Bronchial epithelial cell (primary cell): ENCODE measurements at places on chromosomes 1 and 21.

DNA sequence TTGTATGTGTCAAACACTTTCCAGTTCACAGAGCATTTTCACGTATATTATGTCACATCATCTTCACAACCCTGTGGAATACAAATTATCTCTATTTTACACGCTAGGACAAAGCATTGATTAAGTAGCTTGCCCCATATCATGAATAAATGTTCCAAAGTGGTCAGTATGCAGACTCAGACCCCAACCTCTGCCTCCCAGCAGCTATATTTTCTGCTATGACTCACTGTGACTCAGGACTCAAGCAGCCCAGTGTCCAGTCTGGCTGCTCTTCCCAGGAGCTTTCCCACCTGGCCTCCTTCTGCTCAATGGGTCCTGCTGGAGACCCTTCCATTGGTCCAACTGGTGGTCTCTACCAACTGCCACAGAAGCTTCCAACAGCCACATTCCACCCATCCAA, 56.0 kb upstream of the RAP1A start:
- peak; percentile 72 for DNase-seq

GRCh38 chr1:38334930-38335592, 288.5 kb upstream of the POU3F1 start:
- no peak for DNase-seq

DNA sequence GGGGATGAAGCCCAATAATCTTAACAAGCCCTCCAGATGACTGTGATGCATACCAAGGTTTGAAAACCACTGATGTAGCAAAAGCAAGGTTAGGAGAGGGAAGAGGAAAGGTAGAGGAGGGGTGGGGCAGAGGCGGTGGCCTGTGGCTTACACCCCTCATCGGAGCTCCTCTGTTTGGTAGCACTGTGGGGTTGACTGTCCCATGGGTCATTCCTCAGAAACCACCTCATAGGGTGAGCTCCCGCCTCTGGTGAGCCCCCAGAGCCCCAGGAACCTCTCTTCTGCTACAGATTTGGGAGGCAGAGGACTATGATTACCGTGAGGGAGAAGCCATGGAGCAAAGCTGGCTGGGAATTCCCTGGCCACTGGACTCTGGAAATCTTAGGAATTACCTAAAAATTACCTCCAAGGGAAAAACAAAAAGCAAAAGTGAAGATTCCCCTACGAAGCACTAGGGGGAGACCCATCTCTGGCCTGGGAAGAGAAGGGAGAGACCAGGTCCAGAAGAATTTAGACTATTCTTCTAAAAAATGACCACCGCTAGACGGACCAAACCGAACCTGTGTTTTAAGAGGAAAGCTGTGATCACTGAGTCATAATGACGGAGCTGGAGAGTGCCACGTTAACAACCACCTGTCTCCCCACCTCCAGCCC, 1.5 kb upstream of the RASSF5 start:
- DNase-seq: no peak

- DNase-seq: no peak
Observed at GRCh38 chr1:76921590-76921989, 54.3 kb downstream of the ST6GALNAC5 start.

DNA sequence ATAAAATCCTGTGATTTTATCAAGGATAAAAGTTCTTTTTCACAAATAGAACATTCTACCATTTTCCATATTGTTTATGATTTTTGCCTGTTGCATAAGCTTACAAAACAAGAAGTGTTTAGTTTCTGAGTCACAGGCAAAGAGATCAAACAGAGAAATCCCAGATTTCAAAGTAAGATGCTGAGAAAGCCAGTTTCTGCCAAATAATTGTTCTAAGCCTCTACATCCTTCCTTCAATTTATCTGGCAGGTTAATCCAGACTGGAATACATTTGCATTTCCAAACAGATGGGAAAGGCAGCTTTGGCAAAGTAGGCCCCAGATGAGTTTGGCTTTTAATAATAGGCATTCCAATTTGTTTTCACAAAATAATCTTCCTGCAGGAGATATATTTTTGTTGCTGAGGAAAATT, 2.5 kb downstream of the SLC1A7 start:
- DNase-seq: peak; percentile 29

- DNase-seq: peak; percentile 41
Observed at GRCh38 chr1:162627662-162628296, 4.5 kb upstream of the DDR2 start.

DNA sequence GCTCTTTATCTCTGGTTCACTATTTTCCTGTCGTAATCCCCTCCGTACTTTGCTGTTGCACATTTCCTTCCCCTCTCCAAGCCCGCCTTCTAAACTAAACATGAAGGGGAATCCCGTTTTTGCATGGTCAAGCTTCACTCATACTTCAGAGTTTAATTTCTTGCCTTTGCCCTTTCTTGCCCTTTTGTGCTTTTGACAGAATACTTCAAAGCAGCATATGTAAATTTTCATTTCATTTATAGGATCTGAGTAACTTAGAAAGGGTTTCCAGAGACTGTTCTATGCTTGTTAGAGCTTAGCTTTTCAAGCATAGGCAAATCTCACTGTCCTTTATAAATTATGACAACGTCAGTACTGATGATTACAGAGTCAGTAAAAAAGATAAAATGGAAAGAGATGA, 27.7 kb downstream of the SPATA45 start:
- DNase-seq: no peak

- DNase-seq: no peak
Observed at GRCh38 chr1:216020743-216021345, 402.4 kb downstream of the USH2A start.

DNA sequence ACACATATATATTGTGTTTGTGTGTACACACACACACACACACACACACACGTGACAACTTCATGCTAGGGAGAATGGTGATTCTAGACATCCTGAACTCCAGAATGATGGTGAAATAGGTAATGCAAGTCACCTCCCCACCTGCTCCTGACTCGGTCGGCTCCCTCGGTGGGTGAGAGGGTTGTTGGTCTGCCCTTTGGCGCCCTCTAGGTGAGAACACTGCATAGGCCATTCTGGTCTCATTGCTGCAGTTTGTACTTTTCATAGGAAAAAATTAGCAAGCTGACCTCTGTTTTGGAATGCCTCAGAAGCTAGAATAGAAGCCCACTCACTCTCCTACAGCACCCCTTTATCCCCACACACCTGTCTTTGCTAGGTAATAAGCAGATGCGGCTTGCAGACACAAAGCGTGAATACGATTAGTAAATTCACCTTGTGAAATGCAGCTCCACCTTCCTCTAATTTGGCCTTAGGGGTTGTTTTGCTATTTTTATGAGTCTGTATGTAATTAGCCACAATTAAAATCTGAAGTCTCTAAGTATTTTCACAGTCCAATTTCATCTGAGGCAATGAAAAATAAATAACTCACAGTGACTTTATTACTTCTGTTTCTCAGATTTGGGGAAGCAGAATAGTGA, 130.0 kb upstream of the KCNJ15 start:
- DNase-seq: peak; percentile 61

DNA sequence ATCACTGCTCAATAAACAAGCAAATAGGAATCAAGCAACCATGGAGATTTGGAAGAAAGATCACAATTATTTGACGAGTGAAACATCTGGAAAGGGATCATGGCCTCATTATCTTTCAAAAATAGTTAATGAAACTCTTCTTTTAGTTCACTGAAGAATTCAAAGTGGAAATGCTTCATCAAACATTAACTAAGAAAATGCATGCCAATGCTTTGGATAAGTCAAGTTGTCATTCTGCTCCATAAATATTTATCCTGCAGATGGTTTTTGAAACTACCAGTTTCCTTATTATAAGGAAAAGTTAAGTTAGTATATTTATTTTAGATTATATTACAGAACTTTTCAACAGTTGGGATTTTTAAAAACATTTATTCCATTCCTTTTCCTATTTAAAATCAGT, 206.5 kb upstream of the ADGRL2 start:
- no peak for DNase-seq

GRCh38 chr1:111696330-111696729, 42.9 kb downstream of the INKA2 start:
- DNase-seq: no peak

GRCh38 chr21:37463083-37463801, 96.7 kb downstream of the DYRK1A start:
- DNase-seq: peak; percentile 60

- DNase-seq: no peak
Observed at GRCh38 chr1:67833602-67833940, 304 bp upstream of the GNG12 start.

GRCh38 chr1:37009521-37009920, 24.8 kb downstream of the GRIK3 start:
- DNase-seq: no peak

DNA sequence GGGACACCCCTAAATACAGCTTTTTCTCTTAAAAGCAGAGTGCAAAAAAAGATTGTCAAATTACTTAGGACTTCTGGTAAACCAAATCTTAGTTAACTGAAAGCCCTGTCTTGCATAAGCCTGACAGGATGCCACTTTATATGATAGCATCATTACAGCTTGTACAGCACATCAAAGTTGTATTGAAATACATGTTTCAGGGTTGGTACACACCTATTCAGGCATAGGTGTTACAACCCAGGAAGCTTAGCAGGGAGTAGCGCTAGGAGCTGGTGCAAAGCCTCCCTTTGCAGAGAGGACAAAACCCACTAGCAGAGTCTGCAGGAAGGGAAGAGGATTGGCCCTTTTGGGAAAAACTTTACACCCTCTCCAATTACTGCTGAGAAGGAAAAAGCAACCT, 258.9 kb upstream of the SGIP1 start:
- DNase-seq: no peak

GRCh38 chr1:22018583-22019559, 17.4 kb downstream of the CELA3A start:
- peak; percentile 97 for DNase-seq

GRCh38 chr1:184945678-184946412, 28.5 kb downstream of the NIBAN1 start:
- no peak for DNase-seq

- DNase-seq: peak; percentile 60
Observed at GRCh38 chr1:119367432-119368124, 1.0 kb upstream of the HAO2 start.

DNA sequence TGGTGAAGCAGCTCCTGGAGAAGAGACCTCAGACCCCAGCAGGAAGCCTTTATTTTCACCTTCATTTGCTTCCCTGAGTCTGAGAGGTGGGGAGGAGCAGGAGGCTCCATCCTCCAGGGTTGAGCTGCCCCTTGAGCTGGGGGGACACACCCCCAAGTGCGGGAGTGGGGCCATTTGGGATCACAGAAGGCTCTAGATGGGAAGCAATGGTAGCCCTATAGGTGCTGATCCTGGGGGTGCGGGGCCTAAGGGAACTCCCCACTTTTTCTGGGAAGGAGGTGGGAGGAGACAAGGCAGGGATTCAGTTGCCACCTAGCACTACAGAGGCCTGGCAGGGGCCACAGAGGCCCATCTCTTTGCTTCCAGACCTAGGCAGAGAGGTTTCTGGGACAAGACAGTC, 247.9 kb upstream of the CSF3R start:
- no peak for DNase-seq

- no peak for DNase-seq
Observed at GRCh38 chr1:43982808-43983207, 3.8 kb downstream of the B4GALT2 start.

DNA sequence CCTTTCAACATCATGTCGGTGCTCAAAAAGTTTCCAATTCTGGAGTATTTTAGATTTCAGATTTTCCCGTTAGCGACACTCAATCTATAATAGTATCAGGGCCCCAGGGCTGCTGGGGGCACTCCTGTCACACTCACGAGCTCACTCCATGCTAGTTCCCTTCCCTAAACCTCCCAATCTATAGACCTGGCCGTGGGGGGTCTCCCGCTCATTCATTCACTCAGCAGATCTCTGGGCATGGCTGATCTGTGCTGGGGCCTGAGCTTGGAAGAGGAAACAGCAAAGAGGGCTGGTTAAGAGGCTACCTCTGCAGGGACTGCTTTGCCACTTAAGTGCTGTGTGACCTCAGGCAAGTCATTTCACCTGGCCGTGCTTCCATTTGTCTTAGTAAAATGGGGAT, 46.8 kb upstream of the LAPTM5 start:
- DNase-seq: no peak

GRCh38 chr1:110620250-110620615, 14.1 kb upstream of the KCNA2 start:
- no peak for DNase-seq

DNA sequence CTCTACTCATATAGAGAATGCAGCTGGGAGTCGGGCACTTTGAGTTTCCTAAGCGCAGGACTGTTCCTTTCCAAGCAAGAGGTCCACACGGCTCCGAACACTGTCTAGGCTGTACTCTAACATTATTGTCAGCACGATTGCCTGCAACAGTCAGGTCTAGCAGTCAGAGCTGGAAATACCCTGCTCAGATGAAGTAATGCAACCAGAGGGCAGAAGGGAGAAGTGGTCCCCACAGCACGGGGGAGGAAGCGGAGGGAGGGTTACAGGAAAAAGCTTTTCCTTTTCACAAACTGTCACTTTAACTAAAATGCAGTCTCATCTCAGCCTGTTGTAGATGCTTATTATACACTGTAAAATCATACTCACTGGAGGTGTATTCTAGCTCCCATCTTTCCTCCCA, 98.9 kb upstream of the SLC44A3 start:
- no peak for DNase-seq

- DNase-seq: no peak
Observed at GRCh38 chr1:160548960-160549664, 26.1 kb upstream of the SLAMF6 start.

DNA sequence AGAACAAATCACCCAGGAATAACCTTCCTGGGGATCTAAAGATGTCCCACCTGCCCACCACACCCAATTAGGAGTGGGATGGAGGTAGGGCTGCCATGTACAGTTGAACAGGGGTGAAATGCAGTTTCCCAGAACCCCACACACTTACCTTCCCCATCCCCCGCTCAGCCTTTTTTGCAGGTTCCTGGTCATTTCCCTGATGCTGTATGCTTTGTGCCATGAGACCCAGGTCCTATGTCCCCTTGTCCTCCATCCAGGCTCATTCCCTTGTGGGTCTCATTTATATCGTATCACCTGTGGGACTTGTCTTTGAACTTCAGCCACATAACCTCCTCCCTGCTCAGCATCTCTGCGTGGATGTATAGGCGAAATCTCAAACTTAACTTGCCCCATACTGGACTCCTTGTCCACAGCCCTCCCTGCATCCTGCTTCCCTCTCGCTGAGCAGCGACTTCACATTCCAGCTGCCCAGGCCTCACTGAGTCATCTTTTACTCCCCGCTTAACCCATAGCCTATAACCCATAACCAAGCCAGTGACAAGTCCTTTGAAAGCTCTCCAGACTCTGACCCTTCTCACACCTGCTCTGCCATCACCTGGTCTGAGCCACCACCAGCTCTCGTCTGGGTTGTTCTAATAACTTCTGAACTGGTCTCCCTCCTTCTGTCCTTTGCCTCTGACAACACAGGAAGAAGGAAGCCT, 4.7 kb downstream of the LDLRAD2 start:
- DNase-seq: peak; percentile 41

GRCh38 chr1:154609398-154610380, 1.7 kb upstream of the ADAR start:
- peak; percentile 52 for DNase-seq
